Choroid plexus epithelial cell (primary cell): ENCODE measurements at places on chromosomes 1 and 21.
A peak's percentile ranks its signal among the peaks of the same experiment; 100 is the strongest.

- no peak for DNase-seq
Observed at GRCh38 chr21:33268393-33268736, 2.2 kb downstream of the IL10RB start.

- DNase-seq, result no peak
Observed at GRCh38 chr1:183449223-183449770, 23.0 kb upstream of the SMG7 start.

GRCh38 chr1:201192261-201192788, 1.7 kb downstream of the IGFN1 start:
- no peak for DNase-seq

GRCh38 chr21:17693801-17694200, 81.1 kb upstream of the BTG3 start:
- no peak for DNase-seq

DNA sequence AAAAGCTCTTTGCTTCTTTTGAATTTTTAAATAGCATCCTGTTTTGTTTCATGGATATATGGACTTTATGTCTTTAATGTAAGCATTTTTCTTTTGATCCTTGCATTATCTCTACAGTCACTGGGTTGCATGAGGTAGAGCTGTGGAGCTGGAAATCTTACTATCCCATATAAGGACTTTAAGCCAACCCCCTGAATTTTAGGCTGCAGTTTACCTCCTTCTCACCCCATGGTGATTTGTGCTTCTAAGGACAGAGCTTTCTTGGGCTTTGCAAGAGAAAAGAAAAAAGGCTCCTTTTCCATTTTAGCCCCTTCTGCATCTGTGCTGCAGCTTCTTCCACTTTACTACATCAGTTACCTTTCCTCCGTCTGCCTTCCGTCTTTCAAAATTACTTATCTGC, 373.8 kb downstream of the HHAT start:
- DNase-seq, result no peak

GRCh38 chr1:48947761-48948537, 171.3 kb upstream of the BEND5 start:
- DNase-seq, result no peak

DNA sequence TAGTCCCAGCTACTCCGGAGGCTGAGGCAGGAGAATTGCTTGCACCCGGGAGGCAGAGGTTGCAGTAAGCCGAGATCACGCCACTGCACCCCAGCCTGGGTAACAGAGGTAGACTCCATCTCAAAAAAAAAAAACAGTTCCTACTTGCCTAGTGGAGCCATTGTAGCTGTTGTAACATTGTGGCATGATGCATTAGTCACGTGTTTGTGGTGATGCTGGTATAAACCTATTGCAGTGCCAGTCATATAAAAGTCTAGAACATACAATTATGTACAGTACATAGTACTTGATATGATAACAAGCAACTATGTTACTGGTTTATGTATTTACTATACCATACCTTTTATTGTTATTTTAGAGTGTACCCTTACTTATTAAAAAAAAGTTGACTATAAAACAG, 16.2 kb downstream of the KYAT3 start:
- no peak for DNase-seq

GRCh38 chr1:202259705-202260104, 66.1 kb downstream of the LGR6 start:
- no peak for DNase-seq

GRCh38 chr1:113210248-113210647, 137.2 kb downstream of the LRIG2 start:
- no peak for DNase-seq

GRCh38 chr1:66840929-66841328, 39.9 kb upstream of the INSL5 start:
- DNase-seq, result no peak

GRCh38 chr1:39761557-39762260, 9.4 kb downstream of the OXCT2 start:
- DNase-seq, result peak; percentile 11

- DNase-seq, result no peak
Observed at GRCh38 chr1:230340526-230341161, 85.5 kb downstream of the PGBD5 start.

GRCh38 chr1:174872615-174873058, 127.1 kb upstream of the CACYBP start:
- DNase-seq, result peak; percentile 24

DNA sequence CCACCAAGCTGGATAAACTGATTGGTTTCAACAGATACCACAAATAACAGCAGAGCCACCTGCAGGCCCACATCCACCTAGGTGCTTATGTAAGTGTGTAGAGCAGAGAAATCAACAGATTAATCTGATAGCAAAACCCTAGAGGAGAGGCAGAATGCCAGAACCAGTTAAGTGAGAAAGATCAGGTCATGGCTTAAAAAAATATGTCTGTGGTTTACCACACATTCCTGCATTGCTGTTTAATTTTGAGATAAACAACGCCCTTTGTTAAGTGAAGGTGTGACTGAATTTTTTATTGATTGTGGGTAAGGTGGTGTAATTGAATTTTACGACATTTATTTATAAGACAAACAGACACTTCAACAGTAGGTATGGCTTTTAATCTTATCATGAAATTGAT, 21.2 kb downstream of the CRNN start:
- DNase-seq, result no peak

- no peak for DNase-seq
Observed at GRCh38 chr1:29121516-29121935, 2.2 kb downstream of the TMEM200B start.

DNA sequence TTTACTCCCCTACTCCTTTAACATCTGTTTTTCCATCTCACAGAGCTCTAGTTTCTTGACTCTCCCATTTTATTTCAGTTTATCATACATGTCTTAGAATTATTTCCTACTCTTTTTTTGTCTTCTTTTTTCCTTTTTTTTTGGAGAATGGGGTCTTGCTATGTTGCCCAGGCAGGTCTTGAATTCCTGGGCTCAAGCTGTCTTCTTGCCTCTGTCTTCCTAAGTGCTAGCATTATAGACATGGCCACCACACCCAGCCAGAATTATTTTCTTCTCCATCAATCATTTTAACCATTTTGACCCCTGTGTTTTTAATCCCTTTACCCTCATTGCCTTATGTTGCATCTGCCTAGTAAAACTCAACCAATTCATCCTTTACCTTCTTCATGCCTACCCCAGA, 123.2 kb upstream of the KIAA1614 start:
- DNase-seq, result no peak

- DNase-seq, result peak; percentile 53
Observed at GRCh38 chr1:68624233-68624632, 127.4 kb upstream of the DEPDC1 start.

DNA sequence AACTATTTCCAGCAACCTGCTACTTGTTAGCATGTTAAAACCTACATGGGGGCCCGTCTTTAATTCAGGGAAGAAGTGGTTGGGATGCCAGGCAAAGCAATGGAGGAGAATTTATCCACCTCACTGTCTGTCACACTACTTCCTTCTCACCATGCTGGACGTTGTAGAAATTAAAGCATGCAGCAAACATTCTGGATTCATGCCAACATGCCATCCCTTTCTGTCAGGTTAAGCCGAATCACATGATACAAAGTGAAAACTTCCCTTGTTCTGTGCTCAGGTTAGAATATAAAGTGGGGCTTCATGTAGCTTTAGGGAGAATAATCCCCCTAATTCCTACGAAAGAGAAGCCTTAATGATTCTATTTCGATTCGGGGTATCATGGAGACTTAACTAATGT, 95.5 kb downstream of the ERG start:
- no peak for DNase-seq

DNA sequence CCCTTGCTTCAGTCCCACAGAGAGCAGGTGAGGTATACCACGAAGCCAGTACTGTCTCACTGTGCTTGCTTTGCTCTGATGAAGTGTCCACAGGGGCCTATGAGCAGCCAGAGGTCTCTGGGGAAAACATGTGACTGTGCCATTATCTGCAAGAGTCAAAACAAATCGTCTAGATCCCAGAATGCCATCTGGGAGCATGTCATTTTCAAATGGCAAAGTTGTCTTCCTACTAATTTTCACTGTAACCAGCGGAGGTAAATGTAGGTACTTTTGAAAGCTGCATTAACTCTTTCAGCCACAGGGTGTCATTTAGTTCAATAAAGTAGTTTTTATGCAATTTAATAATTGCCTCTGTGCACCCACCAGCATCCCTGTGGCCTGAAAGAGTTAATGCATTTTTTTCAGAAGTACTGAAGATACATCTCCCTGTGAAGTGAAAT, 173.6 kb upstream of the SGIP1 start:
- DNase-seq, result no peak

DNA sequence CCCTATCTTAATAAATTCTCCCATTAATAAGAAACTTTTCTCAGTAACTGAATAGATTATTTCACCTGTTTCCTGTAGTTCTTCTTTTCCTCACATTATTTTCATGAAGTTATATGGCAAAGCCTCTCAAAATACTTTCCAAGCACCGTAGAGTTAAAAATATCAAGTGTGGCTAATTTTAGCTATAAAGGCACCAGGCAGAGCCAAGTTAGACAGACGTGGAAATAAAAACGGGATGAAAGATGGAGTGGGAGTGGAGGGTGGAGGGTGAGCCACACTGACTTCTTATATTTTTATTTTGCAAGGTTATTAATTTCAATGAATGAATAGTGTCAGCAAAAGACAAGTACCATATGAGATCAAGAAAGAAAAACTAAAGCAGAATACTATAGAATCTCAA, 71.7 kb downstream of the ENAH start:
- no peak for DNase-seq

- peak; percentile 97 for DNase-seq
Observed at GRCh38 chr21:16794950-16795349, 717.9 kb upstream of the CXADR start.

DNA sequence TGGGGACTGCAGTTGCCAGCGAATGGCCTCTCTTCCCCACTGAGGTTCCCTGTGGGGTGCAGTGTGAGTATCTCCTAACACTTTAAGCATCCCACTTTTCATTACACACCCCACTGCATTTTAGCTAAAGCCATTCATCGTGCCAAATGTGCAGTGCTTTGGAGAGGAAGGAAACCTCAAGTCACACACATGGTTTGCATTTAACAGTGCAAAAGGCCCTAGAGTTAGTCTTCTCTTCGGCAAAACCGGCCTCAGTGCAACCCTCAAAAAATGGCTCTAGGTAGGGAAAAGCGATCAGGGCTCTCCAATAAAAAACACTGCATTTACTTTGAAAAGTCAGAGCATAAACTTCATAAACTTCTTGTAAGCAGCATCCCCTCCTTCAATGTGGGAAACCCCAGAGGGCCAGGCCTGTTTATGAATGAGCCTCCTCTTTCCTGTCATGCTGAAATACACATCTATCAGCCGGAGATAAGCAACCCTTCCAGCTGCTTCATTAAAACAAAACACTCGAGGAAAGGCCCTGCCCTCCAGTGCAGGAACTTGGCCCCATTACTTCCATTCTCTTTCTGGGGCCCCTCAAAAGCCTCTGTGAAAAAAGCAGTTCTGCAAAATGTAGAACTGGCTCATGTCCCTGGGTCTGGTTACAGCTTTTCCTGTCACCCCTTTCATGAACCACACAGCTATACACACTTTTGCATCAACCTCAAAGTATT, 184.0 kb downstream of the CDC7 start:
- peak; percentile 45 for DNase-seq

- DNase-seq, result no peak
Observed at GRCh38 chr1:4485398-4485797, 169.0 kb upstream of the AJAP1 start.

- no peak for DNase-seq
Observed at GRCh38 chr1:151562661-151563060, 22.6 kb downstream of the TUFT1 start.

- no peak for DNase-seq
Observed at GRCh38 chr1:100628631-100629081, 90.7 kb downstream of the GPR88 start.

- DNase-seq, result peak; percentile 65
Observed at GRCh38 chr1:89739013-89739843, 81.6 kb upstream of the LRRC8D start.

DNA sequence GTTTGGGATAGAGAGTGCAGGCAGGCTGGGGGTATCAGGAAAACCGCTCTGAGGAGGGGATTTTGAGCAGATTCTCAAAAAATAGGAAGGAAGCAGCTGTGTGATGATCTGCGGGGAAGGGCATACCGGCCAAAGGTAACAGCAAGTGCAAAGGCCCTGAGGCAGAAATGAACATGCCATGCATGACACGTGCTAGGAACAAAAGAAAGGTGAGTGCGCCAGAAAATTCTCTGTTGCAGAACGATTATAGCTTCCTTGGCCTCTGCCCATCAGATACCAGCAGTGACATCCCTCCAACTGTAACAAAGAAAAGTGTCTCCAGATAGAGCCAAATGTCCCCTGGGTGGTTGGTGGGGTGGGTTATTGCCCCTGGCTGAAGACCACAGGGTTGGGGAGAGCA, 37.0 kb upstream of the FAM131C start:
- no peak for DNase-seq

DNA sequence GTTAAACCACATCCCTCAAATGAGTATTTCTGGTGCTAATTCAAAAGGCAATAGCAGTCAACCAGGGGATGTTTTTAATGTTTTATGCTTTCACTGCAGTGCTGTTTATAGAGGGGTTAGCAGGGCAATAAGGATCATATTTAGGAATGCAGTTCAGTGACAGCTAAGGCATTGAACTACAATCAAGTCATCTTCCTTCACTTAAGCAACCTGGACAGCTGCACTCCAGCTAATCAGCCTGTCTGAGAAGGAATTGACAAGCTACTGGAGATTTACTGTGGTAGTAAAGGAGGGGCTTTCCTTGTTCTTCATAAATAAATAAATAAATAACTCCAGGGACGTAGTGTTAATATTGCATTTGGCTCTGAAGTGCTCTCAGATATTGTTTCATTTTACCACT, 93.9 kb downstream of the DAB1 start:
- DNase-seq, result no peak

- no peak for DNase-seq
Observed at GRCh38 chr1:221809091-221810029, 67.5 kb upstream of the DUSP10 start.

DNA sequence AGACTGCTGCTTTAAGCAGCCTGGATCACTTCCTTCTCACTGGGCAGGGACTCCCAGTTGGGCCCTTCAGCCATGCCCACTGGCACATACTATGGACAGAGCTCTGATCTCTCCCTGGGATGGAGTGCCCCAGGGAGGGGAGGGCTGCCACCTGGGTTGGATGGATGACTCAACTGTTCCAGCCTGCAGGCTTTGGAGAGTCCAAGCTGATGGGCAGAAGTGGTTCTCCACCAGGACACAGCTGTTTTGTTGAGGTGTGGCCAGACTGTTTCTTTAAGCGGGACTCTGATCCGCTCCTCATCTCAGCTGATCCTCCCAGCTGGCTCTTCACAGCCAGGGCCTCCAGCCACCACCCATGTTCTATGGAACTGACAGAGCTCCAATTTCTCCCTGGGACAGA, 166.9 kb downstream of the MAGI3 start:
- no peak for DNase-seq

DNA sequence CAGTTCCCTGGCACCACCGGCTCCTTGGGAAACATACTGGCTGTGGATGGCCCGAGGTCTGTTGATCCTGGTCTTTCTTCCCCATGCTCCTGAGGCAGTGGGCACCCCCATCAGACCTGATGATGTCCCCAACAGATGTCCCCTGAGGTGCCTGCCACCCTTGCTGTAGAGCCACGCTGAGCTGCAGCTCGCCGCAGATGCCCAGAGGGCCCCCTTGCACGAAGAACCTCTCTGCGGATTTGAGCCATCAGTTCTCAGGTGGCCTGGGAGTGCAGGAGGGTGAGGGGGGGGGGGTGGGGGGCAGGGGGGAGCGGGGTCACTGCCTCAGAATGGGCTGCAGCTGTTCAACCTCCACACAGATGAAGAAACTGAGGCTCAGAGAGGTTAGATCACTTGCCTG, 60.9 kb downstream of the GLIS1 start:
- DNase-seq, result no peak
